ENCODE measurements at places on chromosomes 3 and 15. TPM values are rescaled to one million over a fixed set of nuclear protein-coding genes. Genes with fewer than 3 reads are reported as not detected.

MAGEL2 gene
- 3.4 TPM for total RNA-seq

CX3CR1 gene
- total RNA-seq: 7.9 TPM

CCR9 gene
- not detected for total RNA-seq

GRCh38 chr15:69660658-69661405, 208.2 kb downstream of the RPLP1 start:
- DNase-seq: no peak

GRCh38 chr3:116863822-116864589, 154.4 kb downstream of the TUSC7 start:
- DNase-seq: no peak

DNA sequence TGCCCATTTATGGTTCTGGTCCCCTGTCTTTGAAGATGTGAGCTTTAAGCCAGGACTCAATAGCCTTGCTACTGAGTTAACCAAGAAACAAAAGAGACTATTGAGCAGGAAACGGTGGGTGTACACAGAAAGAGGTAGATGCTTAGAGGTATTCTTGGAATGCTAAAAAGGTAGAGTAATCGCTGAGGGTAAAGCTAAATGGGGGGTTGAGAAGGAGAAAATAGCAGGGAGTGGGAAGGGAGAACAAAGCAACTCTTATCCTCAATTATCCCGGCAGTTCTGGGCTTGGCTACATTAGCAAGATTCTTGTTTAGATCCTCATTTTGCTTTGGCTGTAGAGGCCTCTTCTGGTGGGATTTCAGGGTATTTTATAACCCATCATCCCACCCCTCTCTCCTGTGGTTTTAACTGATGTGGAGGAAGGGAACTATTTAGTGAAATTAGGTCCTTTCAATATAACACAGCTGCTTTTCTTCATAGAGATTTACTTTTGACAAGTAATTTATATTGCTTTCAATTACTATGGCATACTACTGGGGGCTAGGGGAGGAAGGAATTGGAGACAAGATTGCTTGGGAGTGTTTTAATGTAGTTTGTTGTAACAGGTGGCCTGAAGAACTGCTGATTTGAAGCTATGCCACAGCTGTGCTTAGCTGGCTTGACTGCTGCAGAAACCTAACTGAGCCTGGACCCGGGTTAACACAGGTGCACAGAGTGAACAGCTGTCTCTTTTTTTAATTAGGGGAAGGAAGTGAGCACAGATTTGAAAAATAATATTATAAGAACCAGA, 234.3 kb upstream of the CCDC54 start:
- no peak for DNase-seq
